NCI-H1417 treated with DMSO at 0.1 percent for 48 hours (cell line): ENCODE measurements at places on chromosomes 1 and 21.

- DNase-seq = no peak
Measured at GRCh38 chr1:89896105-89896942, 75.5 kb downstream of the LRRC8D start.

DNA sequence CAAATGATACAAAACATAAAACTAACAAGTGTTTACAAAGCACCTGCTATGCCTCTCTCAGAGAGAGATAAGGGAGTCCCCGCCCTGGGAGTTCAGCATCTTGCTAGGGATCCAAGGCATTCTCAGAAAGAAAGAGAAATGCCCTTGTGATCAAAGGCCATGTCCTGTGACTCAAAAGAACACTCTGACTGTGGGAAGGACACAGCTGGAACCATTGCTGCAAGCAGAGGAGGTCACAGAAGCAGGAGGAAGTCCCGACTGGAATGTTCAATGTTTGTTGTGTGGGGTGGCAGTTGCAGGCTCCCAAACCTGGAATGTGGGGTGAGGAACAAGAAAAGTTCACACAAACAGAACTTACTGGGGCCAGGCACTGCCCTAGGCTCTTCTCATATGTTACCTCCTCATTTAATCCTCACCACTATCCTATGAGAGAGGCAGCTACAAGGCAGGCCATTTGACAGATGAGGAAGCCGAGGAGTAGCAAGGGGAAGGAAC, 93.0 kb upstream of the GRIK3 start:
- DNase-seq = no peak

DNA sequence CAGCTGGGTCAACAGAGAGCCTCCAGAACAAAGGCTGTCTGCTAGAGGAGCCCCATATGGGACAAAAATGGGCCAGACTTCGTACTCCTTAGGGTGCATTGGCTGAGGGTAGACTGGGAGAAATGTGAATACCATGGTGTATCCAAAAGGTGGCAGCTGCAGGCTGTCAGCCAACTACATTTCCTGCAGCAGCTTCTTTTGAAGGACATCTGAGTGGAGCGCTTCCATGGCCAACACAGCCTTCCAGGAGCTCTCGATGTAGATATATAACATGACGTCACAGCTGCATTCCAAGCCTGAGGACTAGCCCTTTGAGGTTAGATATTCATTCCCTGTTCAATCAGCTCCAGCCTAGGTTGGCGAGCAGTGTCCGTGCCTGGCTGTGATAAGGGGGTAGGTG, 107.7 kb downstream of the MAB21L3 start:
- no peak for DNase-seq

- DNase-seq = no peak
Measured at GRCh38 chr1:242435200-242435599, 89.3 kb downstream of the PLD5 start.

GRCh38 chr1:210588357-210588756, 259.7 kb downstream of the HHAT start:
- DNase-seq = no peak

GRCh38 chr1:32426489-32427255, 32.4 kb upstream of the BSDC1 start:
- DNase-seq = no peak

DNA sequence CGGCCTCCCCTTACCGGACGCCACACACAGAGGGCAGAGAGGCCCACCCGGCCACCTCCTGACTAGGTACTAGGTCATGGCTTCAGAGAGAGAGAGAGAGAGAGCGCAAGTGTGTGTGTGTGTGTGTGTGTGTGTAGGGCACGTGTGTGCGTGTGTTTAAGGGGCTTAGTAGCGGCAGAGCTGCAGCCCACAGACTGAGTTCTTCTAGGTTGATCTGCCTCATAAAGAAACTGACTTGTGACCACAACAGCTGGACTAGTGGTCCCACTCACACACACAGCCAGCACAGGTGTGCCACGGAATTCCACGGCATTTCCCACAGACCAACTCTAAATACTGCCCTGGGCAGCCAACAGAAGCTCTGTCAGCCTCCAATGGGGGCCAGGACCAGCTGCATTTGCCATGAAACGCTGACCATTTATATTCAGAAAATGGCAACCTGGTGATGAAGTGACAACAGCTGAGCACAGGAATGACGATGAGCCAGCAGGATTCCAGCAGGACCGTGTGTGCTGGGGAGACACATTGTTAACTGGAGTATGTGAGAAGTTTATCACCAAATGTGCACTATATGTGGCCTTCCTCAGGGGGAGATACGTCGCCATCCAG, 38.8 kb upstream of the GPR153 start:
- no peak for DNase-seq

DNA sequence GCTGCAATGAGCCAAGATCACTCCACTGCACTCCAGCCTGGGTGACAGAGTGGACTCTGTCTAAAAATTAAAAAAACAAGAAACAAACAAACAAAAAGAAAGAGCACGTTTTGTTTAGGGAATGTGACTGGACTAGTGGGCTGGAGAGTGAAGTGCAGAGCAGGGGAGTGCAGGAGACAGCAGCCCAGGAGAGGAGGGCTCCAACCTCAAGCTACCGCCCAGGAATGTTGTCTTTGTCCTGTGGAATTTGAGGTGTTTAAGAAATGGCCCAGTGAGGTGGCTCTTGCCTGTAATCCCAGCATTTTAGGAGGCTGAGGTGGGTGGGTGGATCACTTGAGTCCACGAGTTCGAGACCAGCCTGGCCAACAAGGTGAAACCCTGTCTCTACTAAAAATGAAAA, 42.4 kb upstream of the MTF2 start:
- DNase-seq = no peak

DNA sequence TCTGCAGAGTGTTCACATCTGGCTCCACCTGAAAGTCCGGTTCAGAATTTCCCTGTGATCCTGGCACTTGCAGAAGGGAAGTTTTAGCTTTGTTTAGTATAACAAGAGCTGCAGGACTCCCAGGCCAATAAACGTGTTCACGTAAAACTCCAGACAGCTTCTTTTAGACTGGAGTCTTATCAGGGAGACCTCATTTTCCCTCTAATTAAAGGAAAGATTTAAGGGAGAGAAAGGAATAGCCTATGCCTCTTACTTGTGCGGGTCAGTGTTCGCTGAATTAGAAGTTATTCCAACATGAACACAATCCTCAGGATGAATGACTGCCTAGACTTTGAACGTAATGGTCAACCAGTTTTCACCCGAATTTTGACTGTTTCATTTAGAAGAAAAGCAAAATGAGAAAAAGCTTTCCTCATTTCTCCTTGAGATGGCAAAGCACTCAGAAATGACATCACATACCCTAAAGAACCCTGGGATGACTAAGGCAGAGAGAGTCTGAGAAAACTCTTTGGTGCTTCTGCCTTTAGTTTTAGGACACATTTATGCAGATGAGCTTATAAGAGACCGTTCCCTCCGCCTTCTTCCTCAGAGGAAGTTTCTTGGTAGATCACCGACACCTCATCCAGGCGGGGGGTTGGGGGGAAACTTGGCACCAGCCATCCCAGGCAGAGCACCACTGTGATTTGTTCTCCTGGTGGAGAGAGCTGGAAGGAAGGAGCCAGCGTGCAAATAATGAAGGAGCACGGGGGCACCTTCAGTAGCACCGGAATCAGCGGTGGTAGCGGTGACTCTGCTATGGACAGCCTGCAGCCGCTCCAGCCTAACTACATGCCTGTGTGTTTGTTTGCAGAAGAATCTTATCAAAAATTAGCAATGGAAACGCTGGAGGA, 202.1 kb upstream of the SGIP1 start:
- DNase-seq = no peak

GRCh38 chr1:172398970-172399755, 21.3 kb upstream of the C1orf105 start:
- peak; percentile 5 for DNase-seq

- DNase-seq = no peak
Measured at GRCh38 chr1:210237479-210237878, 4.9 kb downstream of the SERTAD4 start.

- DNase-seq = no peak
Measured at GRCh38 chr1:187409341-187409740, 580.6 kb downstream of the PLA2G4A start.

- no peak for DNase-seq
Measured at GRCh38 chr1:39046613-39047210, 20.6 kb downstream of the NDUFS5 start.

- no peak for DNase-seq
Measured at GRCh38 chr1:42142894-42143675, 10.1 kb upstream of the GUCA2B start.

DNA sequence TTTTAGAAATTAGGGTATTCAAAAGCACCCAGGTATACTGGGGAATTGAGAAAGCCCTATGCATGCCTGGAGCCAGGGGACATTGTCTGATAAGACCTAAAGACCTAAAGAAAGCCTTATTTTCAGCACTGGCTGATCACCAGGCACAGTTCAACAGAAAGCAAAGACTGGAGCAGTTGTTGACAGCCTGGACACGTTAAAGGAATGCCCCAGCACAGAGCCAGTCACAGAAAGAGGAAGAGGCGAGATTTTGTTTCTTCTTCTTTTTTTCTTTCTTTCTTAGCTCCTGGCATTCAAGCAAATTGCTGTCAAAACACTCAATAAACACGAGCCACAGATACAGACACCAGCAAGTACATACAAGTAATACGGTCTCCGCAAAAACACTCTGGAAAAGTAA, 40.4 kb downstream of the RNF187 start:
- no peak for DNase-seq

GRCh38 chr21:42132183-42132582, 61.1 kb downstream of the UMODL1 start:
- no peak for DNase-seq

GRCh38 chr1:16677552-16678431, 11.0 kb upstream of the RNU1-3 start:
- no peak for DNase-seq

- no peak for DNase-seq
Measured at GRCh38 chr1:155698382-155699038, 9.6 kb downstream of the DAP3 start.

GRCh38 chr1:161182214-161182613, 4.9 kb upstream of the B4GALT3 start:
- no peak for DNase-seq

DNA sequence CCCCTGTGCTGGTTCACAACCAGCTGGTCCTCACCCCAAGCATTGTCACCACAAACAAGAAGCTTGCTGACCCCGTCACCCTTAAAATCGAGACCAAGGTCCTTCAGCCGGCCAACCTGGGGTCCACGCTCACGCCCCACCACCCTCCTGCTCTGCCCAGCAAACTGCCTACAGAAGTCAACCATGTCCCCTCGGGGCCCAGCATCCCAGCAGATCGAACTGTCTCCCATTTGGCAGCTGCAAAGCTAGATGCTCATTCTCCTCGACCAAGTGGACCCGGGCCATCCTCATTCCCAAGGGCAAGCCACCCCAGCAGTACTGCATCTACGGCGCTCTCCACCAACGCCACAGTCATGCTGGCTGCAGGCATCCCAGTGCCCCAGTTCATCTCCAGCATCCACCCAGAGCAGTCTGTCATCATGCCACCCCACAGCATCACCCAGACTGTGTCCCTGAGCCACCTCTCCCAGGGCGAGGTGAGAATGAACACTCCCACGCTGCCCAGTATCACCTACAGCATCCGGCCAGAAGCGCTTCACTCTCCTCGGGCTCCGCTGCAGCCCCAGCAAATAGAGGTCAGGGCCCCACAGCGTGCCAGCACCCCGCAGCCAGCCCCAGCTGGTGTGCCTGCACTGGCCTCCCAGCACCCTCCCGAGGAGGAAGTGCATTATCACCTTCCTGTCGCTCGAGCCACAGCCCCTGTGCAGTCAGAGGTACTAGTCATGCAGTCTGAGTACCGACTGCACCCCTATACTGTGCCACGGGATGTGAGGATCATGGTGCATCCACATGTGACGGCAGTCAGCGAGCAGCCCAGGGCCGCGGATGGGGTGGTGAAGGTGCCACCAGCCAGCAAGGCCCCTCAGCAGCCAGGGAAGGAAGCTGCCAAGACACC, 40.6 kb downstream of the ZBTB17 start:
- no peak for DNase-seq

- no peak for DNase-seq
Measured at GRCh38 chr1:214445831-214446614, 105.4 kb downstream of the PTPN14 start.

GRCh38 chr1:205285381-205286101, 36.0 kb downstream of the NUAK2 start:
- no peak for DNase-seq

DNA sequence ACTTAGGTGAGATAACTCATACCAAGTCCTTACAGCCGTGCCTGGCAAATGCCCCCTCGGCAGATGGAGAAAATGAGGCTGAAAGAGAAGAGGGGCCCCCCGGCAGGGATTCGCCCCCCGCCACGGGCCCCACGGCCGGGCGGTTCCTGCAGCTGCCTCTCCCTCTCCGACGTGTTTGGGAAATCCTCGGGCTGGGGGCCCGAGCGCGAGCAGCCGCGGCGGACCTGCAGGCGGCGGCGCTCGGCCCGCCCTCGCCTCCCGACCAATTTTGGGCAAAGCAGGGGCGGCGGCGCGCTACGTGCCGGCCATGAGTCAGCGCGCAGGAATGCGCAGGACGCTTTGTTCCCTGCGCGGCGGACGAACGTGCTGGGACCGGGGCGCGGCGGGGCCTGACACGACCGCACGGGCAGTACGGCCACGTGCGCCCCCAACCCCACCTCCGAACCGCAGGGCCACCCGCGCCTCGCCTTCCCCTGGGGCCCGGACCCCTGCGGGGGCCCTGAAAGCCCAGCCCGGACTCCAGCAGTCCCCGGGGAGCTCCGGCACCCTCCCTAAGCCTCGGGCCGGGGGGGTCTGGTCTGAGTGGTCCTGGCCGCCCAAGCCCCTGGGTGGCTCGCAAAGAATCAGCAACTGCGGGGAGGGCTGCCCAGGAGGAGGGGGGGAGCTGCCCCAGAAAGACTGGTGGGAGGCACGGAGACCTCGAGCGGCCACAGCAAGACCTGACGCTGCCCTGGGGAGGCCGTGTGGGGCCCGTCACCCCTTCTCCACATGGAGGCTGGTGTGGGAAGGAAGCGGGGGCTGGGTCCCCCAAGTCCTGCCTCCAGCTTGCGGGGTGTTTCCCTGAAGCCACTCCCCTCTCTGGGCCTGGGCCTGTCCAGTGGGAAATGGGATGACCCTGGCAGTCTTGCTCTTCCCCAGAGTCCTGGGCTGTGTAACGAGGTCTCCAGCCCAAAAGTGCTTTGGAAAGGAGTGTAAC, 11.9 kb upstream of the EDN2 start:
- DNase-seq = no peak
